ENCODE measurements at places on chromosomes 16 and 17.

- DNase-seq = peak; percentile 82
Observed at GRCh38 chr17:74379495-74380085, 12.3 kb downstream of the GPR142 start.

- no peak for DNase-seq
Observed at GRCh38 chr16:22360963-22361659, 13.3 kb downstream of the CDR2 start.

DNA sequence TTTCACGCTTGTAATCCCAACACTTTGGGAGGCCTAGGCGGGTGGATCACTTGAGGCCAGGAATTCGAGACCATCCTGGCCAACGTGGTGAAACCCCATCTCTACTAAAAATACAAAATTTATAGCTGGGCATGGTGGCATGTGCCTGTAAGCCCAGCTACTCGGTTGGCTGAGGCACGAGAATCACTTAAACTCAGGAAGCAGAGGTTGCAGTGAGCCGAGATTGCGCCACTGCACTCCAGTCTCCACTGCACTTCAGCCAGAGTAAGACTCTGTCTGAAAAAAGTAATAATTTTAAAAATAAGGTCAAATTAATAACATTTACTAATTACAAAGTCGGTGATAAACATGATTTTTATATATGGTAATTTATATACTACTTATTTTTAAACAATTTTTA, 155.9 kb downstream of the AXIN2 start:
- DNase-seq = no peak

GRCh38 chr16:57147381-57148221, 38.2 kb downstream of the PSME3IP1 start:
- DNase-seq = no peak

GRCh38 chr17:82386881-82387704, 15.5 kb downstream of the UTS2R start:
- no peak for DNase-seq

- no peak for DNase-seq
Observed at GRCh38 chr17:56099649-56100048, 53.6 kb upstream of the ANKFN1 start.

GRCh38 chr16:1613728-1614455, 1.7 kb downstream of the CRAMP1 start:
- DNase-seq = no peak

DNA sequence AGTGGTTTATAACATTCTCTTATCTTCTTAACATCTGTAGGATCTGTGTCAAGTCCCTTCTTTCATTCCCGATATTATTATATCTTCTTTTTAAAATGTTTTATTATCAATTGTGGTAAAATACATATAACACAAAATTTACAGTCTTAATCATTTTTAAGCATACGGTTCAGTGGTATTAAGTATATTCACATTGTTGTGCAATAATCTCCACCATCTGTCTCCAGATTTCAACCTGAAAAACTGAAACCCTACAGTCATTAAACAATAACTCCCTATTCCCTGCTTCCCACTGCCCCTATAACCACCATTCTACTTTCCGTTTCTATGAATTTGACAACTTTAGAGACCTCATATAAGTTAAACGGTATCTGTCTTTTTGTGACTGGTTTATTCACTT, 45.5 kb downstream of the CEP112 start:
- DNase-seq = no peak

DNA sequence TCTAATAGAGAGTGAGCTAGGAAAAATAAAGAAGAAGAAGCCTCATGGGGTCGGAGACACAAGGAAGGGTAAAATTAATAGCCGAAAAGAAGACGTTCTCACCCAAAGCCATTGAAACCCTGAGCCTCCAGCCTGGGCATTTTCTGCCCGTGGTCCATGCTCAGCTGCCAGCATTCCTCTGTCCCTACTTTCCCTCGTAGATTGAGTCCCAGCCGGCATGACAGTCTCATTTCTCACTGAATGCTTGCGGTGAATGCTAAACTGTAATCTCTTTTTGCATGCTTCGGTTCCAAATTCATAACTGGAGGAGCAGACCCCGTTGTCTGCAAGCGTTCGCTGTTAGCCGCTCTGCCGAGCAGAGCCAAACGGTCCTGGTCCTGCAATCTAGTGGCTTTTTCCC, 54.0 kb upstream of the COX10 start:
- DNase-seq = no peak

DNA sequence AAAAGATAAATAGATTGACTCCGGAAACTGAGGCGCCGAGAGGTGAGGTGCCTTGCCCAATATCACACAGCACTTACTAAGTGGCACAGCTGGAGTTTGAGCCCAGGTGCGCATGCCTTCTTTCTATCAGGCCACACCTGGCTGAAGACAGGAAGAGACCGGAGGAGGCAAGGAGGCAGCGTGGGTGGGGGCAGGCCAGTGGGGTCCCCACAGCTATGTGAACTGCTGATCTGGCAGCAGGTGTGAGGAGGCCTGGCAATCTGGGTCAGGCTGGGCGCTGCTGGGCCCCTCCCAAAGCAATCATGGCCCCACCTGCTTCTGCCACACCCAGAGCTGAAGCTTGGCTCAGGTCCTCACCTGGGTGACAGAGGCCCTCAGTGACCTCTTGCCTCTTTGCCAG, 1.9 kb upstream of the GDPD3 start:
- no peak for DNase-seq
